Central memory CD4-positive, alpha-beta T cell (primary cell): ENCODE measurements at places on chromosomes 11 and 22.
A peak's percentile ranks its signal among the peaks of the same experiment; 100 is the strongest.

DNA sequence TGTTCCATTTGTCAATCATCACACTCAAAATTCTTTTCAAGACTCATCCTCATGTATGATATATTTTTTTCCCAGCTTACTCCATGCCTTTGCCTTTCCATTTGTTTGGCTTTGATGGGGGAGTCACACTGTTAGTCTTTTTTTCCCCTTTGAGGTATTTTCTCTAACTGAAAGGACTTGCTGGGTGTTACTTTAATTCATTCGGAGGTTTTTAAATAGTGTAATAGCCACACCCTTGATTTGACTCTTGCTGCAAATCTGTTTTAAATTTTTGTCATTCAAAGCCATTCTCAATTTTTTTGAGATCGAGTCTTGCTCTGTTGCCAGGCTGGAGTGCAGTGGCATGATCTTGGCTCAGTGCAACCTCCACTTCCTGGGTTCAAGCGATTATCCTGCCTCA lies 84.1 kb downstream of the C11orf87 start:
- DNase-seq: no peak

GRCh38 chr11:47724041-47724729 lies 9.0 kb upstream of the AGBL2 start:
- DNase-seq: no peak

- no peak for DNase-seq
Observed at GRCh38 chr11:63765688-63766241, 2.8 kb downstream of the ZFTA start.

DNA sequence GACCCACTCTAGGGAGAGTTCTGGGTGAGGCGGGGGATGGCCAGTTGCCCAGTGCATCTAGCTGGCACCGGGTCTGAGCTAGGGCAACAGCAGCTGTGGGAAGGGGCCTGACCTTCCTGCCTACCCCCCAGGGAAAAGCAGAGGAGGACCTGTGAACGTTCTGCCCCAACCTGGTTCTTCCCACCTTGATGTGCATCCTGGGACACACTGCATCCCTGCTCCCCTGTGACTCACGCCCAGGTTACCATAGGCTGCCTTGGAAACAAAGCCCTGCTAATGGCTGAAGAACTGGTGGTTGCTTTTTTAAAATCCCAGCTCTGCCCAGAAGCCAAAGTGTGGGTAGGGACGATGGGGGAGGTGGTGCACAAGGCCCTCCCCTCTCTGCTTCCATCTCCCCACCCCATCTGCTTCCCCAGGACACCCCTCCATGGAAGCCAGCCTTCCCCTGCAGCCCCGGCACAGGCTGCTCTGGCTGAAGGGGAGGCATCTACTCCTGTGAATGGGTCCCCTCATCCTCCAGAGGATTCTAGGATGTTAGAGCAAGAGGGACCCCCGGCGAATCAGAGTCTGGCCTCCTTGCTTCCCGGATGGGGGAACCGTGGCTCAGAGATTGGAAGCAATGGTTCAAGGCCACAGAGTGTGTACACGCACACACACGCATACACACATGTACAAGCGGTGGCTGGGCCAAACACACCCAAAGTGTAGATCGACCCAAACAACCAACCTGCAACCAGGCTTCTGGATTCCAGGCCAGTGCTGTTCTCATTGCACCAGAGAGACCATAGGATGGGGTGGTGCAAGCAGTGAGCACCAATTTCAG lies 7.6 kb upstream of the C11orf96 start:
- no peak for DNase-seq

- DNase-seq: no peak
Observed at GRCh38 chr11:44964526-44965209, 14.0 kb upstream of the TP53I11 start.

DNA sequence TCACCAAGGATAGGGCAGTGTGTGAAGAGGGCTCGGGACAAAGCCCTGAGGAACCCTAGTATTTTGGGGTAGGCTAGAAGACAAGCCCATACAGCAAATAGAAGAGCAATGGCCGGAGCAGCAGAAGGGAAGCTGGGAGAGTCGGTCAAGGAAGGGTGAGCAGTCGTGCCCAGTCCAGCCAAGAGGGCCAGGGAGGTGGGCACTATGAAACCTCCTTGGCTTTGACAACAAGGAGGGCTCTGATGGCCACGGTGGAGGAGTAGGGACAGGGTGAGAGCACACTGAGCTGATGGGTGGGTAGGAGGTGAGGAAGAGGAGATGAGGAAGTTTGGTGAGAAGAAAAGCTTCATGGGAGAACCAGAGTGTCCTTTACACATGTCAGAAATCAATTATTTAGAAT lies 2.2 kb upstream of the YWHAH start:
- DNase-seq: no peak

DNA sequence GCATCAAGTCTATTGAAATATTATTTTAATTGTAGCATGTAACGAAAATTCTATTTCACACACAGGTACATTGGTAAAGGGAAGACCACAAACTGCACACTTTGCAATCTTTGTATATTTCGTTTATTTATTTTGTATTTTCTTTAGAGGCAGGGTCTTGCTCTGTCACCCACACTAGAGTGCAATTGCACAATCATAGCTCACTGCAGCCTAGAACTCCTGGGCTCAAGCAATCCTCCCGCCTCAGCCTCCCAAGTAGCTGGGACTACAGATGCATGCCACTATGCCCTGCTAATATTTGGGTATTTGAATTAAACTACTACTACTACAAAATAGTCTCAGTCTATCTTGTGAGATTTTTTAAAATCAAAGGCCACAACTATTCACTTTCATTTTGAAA lies 42.7 kb downstream of the GAB2 start:
- DNase-seq: no peak

DNA sequence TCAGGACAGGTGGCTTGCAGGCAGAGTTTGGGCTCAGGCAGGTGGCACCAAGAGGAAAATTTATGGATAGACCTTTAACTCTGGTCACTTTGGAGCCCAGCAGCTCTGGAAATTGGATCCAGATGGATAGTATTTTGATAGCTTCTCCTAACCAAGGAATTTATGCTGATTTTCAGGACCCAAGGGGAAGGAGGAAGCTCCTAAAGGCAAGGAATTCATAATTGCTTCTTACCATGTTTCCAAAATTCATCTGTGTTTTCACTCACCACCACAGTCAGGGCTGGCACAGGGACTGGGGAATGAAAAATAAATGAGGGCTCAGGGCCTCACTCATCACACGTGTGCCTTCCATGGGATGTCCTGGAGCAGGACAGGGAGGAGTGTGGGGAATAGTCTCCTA lies 317.8 kb downstream of the ST3GAL4 start:
- DNase-seq: no peak

GRCh38 chr22:27252282-27253049 lies 549.1 kb downstream of the MN1 start:
- DNase-seq: no peak

DNA sequence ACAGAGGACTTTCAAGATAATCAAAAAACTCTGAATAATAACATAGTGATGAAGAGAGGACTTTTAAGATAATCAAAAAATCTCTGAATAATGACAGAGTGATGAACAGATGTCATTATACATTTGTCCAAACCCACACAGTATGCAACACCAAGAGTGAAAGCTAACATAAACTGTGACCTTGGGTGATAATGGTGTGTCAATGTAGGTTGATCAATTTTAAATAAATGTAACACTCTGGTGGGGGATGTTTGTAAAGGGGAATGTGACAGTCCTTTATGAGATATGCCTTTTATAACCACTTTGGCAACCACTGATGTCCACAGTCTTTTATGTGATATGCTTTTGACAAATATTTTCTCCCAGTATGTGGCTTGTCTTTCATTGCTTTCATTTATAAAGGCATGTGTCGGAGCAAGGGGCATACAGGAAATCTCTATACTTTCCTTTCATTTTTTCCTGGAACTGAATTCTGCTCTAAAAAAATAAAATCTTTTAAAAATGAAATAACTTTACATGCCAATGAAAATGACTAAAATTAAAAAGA lies 10.3 kb upstream of the OR9G1 start:
- DNase-seq: no peak

DNA sequence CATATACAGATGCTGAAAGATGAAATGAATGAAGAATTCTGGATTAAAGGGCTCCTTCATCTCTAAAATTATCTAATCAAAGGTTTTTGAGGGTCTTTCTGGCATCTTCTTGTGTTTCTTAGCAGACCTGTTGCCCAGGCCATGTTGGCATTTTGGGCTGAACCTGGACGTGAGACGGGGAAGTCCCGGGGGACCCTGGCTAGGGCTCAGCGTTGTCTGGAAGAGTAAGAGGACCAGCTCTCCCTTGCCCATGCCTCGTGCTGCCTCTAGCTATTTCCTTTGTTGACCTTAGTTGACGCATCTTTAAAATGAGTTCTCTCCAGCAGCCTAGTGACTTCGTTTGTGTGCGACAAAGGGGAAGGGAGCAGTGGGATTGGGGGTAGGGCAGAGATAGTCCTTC lies 152.2 kb downstream of the ST3GAL4 start:
- DNase-seq: no peak

DNA sequence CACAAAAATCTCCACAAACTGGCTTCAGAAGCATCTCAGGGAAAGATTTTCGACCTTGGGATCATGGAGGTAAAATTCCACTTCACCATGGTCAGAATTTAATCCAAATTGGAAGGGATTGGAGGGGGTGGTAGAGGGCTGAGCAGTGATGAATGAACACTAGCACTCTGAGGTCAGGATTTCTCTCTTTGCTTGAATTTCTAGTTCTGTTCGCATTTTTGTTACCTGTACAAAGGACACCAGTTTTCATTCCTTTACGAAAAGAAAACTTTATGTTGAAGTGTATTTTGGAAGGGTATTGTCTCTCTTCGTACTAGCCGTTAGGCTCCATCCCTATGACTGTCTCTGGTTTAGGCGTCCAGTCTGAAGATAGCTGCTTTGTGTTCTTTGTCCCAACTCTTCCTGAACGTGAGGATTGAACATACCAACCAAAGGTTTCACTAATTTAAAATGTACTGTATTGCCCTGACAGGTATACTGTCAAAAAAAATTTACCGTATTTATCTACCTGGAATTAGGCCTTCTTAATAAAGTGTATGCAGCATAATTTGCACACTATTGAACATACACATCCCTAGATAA lies 772 bp downstream of the GRAP2 start:
- no peak for DNase-seq

- no peak for DNase-seq
Observed at GRCh38 chr11:19777377-19778102, 64.9 kb downstream of the NAV2 start.

- peak; percentile 65 for DNase-seq
Observed at GRCh38 chr22:42169055-42169469, 38.5 kb upstream of the CYP2D6 start.

- no peak for DNase-seq
Observed at GRCh38 chr22:44407987-44408828, 89.8 kb downstream of the RTL6 start.

- peak; percentile 59 for DNase-seq
Observed at GRCh38 chr22:42317008-42317407, 46.6 kb upstream of the TCF20 start.

- no peak for DNase-seq
Observed at GRCh38 chr22:17368554-17369438, 464 bp upstream of the CECR2 start.

GRCh38 chr11:86043765-86044503 lies 24.9 kb downstream of the PICALM start:
- no peak for DNase-seq

GRCh38 chr11:110518809-110519514 lies 89.2 kb downstream of the FDX1 start:
- no peak for DNase-seq

DNA sequence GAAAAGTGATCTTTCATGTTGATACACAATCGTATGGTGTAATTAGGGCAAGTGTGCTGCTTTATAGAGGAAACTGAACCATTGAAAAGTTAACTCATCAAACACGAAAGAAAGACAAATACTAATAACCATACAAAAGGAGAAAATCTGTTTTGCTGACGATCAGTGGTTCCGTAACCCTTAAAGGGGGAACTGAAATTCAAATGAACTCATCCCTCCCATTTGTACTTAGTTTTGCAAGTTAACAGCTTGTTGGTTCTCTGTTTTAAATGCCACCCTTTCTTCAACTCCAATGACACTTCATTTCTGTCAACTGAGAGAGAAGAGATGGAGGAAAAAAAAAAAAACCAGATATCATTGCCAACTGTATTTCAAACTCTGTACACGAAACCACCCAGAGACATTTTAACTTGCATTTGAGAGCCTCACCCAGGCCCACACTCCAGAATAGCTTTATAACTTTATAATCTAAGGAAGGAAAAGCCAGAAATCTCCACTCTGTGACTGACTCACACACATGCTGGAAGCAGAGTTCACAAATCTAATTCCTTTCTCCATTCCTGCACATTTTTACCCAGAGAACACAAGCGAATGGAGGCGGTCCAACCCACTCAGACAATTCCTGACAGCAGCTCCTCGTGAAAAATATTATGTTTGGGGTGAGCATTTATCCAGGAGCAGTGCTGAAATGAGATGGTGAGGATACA lies 17.4 kb upstream of the CSNK2A3 start:
- no peak for DNase-seq
